Thyroid gland (tissue), 4 donors: ENCODE measurements at places on chromosomes 2 and 18.

DNA sequence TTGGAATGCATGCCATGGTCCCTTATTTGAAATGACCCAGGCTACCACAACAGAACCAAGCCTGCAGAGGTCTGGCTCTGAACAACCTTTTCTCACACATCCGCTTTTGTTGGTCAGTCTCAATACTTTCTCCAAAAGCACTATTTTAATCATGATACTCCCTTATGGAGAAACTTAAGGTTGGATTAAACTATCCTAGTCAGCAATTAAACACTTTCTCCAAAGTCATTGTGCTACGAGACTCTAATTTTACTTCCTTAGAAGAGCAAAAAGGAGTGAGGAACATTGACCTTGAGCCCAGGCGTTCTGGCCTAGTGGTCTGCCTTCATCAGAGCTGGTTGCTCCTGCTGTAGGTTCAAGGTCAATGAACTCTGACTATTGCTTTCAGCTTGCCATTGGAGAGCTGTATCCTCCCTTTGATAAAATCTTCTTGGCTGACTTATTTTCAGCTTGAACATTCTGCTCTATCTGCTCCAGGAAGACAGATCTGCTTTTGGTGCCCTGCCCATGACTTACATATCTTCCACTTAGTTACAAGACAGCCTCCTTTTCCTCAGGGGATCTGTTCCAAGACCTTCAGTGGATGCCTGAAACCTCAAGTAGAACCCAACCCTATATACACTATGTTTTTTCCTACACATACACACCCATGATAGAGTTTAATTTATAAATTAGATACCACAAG is 91.2 kb downstream of the NCKAP5 start:
- no peak for DNase-seq

DNA sequence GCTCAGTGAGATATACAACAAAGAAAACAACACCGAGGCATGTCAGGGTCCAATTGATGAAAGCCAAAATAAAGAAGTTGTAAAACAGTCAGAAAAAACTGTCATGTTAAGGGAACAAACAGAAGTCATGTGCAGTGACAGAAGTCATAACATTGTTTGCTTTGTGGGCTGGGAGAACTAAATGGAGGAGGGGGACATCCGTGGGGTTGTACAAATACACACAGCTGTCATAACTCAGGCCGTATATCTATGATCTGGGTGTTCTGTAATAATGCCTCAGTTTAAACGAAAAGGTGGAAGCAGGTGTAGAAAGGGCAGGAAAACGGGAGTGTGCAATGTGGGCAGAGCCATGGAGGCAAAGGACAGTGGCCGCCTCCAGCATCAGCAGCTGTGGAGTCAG is 27.3 kb downstream of the TIMM21 start:
- DNase-seq = no peak

GRCh38 chr2:96809951-96810782 is 5.9 kb upstream of the CNNM3 start:
- no peak for DNase-seq

- no peak for DNase-seq
Observed at GRCh38 chr2:194822657-194823056, 834.4 kb upstream of the SLC39A10 start.

DNA sequence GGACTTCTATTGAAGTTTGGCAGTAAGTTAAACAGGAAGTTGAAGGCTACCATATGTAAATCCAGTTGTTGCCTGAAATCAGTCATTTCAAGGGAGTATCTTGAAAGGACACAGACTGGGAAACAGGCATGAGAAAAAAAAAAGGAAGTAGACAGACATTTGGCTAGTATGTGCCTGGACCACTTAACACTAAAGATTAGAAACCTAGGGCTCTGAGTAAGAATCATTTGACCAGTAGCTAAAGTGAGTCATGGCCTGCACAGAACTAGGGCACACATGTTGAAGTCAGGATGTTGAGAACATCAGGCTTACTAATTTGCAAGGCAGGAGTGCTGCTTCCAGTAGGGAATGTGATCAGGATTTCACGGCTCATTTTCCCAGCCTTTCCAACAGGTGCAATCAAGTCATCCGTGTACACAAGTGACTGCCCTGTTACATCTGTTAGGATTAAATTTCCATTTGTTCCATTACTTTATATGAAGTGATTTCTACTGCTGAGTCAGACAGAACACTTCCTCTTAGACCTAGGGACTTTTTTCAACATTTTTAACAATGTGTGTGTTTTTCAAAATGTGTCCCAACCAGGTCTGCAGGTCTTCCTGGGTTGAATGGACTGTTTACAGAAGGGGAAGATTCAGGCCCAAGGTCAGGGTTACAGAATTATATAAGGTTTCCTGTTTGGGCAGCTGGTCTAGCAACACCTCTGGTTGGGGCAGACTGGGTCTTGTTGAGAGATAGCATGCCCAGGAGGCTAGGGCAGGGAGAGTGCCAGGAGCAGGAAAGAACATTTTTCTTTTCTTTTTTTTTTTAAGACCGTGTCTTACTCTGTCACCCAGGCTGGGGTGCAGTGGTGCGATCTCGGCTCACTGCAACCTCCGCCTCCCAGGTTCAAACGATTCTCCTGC is 145.6 kb downstream of the TGIF1 start:
- no peak for DNase-seq

DNA sequence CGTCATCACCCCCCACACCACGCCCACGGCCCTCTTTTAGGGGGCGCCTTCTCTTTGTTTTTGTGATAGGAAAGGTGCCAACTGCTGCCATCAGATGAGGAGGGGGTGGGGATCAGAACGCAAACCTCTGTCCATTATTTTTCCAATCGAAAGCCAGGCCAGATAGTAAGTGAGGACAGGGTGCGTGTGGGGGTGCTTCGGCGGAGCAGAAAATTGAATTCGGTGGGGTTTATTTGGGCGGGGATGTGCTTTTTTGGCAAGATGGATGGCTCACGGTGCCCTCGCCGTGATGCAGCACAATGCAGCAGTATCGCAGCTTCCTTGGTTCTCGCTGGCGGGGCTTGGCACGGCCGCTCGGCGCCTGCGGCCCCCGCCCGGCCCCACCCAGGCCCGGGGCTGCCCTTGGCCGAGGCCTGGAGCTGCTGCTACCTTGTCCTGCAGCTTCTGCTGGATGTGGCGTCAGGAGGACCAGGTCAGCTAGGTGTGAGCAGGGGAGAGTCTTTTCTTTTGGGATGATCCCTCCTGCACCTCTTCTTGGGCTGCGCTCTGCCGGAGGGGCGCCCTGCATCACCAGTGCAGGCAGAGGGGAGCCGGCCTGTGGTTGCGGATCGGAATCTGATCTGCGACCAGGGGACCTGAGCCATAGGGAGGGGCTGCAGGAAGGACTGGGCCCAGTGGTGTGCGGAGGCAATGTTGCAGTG is 1.3 kb downstream of the SPTBN1 start:
- peak; percentile 62 for DNase-seq

- DNase-seq = no peak
Observed at GRCh38 chr2:166996465-166996864, 108.2 kb downstream of the XIRP2 start.

GRCh38 chr2:152534460-152535135 is 182.7 kb downstream of the PRPF40A start:
- DNase-seq = no peak

DNA sequence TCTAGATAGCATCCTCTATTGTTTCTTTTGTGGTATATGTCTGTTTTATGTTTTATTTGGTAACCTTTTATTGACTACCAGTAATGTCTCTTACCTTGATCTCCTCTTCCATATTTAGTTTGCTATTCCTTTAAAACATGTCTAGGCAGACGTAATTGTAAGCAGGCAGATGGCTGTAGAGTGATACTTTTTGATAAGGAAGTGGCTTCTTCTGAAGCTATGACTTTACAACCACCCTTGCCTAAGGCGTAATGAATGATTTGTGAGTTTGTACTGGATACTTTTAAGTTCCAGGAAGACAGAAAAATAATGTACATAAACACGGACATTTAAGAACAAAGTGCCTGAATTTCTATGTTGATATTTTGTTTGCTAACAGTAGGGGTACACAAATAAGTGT is 85.6 kb downstream of the ZNF804A start:
- DNase-seq = no peak

- DNase-seq = no peak
Observed at GRCh38 chr2:213162516-213163118, 11.2 kb upstream of the IKZF2 start.
